ENCODE measurements at places on chromosomes 2 and 18. TPM values are rescaled to one million over a fixed set of nuclear protein-coding genes. Genes with fewer than 3 reads are reported as not detected.

The ZSWIM2 gene
- not detected for total RNA-seq

The SP140 gene
- total RNA-seq = not detected

The EIF2AK2 gene
- 37.3 TPM for total RNA-seq

The SIX3 gene
- not detected for total RNA-seq

The TEX44 gene
- total RNA-seq = not detected

Measured in neural crest cell (in vitro differentiated cells).